ENCODE measurements at places on chromosomes 6 and 20.

DNA sequence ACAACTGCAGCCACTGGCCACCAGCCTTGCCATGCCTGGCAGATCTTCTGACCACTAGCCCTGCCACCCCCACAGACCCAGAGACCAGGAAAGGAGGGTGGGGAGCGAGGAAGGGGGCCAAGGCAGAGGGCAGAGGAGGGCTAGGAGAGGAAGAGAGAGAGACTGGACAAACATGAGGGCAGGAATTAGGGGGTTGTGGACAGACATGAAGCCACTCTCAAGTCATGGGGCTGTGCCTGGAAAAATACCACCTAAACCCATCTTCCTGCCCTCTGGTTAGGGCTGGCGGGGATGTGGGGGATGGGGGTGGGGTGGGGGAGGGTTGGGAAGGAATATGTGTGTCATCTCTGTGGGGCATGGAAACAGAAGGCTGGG is 1.4 kb upstream of the SLC29A1 start:
- no peak for DNase-seq

DNA sequence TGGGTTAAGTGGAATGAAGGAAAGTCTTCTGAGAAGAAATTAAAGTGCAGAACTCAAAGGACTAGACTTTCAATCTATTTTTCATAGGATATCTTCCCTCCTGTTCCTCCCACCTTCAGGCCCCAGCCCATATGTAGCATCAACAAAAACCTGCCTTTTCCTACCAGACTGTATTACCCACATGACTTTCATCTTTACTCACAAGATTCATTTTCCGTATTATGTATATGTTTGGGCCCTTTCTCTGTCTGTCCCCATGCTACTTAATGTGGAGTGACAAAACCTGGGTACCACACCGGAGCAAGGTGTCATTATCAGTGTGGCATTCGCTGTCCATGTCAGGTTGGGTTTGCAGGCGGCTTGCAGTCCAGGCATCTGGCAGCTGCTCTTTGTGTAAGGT is 18.8 kb upstream of the CNR1 start:
- DNase-seq: no peak

- no peak for DNase-seq
Observed at GRCh38 chr6:157849288-157850017, 26.4 kb downstream of the SNX9 start.

DNA sequence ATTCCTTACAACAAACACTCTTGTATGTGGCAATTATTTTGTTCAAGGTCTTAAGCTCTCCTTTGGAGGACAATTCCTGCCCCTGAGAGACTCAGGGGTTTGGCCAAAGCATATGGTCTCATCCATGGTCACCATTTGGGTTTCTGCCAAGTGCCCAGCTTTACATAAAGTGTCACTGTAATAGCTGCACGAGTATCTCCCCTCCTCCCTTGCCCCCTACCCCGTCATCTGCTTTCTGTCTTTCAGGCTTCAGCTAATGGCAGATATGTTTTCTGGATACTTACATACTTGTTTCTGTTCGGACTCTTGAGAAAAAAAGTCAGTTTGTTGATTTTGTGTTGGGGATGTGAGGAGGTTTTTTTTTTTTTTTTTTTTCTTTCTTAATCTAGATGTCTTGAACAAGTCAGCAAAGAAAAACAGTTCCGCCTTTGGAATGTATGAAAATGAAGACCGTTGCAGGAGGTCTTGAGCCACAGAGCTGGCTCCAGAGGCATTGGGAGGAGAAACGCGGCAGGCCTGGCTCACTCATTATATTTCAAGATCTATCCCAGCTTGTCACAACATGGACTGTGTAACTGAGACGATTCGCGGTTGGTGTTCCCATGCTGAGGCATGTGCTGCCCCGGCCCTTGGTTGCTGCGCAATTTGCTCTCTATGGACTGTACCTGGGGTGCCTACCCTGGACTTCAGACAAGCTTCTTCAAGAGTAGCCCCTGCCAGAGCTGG is 32.6 kb upstream of the STX16 start:
- DNase-seq: no peak

- DNase-seq: no peak
Observed at GRCh38 chr20:55586610-55587009, 418.7 kb downstream of the CBLN4 start.

DNA sequence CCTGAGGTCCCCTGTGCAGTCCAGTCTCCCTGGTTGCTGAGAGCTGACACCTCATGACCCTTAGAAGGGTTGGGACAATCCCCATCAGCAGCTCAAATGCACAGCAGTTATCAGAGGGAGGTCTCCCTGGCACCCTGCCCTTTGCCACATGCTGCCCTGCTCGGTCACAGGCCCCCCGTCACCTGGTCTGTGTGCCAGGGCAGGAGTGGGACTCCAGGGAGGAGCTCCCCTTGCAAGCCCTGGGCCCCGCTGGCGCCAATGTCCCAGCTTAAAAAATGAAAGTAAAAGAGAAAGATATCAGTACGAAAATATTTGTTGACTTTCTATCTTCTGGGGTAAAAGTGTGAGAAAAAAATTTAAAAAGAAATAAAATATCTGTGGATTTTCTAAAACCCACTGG is 68.1 kb upstream of the SLC22A16 start:
- DNase-seq: no peak

GRCh38 chr20:8116067-8116811 is 15.8 kb upstream of the PLCB1 start:
- no peak for DNase-seq

- DNase-seq: no peak
Observed at GRCh38 chr20:46735436-46735835, 26.0 kb downstream of the SLC2A10 start.

GRCh38 chr6:143127941-143128680 is 67.4 kb downstream of the AIG1 start:
- no peak for DNase-seq

DNA sequence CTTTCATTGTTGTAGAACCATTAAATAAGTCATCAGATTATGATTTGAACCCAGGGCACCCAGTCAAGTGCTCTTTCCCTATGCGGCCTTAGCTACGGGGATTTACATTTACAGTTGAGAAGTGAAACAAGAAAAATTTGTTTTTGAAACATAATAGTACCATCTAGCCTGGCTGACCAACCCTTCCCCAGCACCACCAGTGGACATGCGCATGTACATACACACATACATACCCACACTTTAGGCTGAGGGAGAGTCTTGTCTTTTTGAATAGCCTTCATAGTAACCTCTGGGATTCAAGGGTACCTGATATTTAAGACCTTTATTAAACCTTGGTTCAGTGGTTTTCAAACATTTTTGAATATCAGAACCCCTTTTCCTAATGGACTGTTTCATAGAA is 33.8 kb downstream of the SCAND1 start:
- DNase-seq: no peak

All from stimulated activated CD4-positive, alpha-beta T cell treated with anti-CD3 and anti-CD28 coated beads, Interleukin-4, amount 100 ng/mL, for 4 hours (primary cell).